Melanocyte of skin (primary cell): ENCODE measurements at places on chromosomes 12 and 14. TPM values are rescaled to one million over a fixed set of nuclear protein-coding genes. Genes with fewer than 3 reads are reported as not detected.

The BLTP3B gene
- 20.0 and 32.2 TPM in 2 replicates for total RNA-seq

The ATF7 gene
- 11.7 and 14.9 TPM in 2 replicates for total RNA-seq

The KLRK1 gene
- total RNA-seq, result not detected in 2 replicates

The REM2 gene
- under 0.01 and 0.36 TPM in 2 replicates for total RNA-seq

The VRTN gene
- total RNA-seq, result not detected in 2 replicates
